NAMALWA (cell line): ENCODE measurements at places on chromosomes 4 and X.

DNA sequence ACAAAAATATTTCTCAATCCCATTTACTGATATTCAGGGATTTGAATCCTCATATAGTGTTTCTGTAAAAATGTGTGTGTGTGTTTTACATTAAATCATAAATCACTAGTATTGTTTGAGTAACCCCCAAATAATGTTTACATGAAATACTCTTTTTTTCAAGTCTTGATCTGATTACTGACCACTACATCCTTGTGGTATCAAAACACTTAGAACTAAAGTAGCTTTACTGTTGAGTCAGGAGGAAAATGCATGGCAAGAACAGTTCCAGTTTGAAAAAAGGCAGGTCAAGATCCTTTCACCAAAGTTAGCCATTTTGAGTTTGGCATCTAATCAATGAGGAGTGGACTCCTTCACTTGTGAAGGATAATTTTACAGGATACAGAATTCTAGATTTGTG lies 3.6 kb upstream of the WDR19 start:
- no peak for DNase-seq

GRCh38 chr4:90727938-90728337 lies 600.7 kb downstream of the CCSER1 start:
- DNase-seq = no peak

GRCh38 chr4:147749811-147750321 lies 18.0 kb downstream of the ARHGAP10 start:
- DNase-seq = no peak

- DNase-seq = no peak
Measured at GRCh38 chrX:135453381-135453780, 31.6 kb downstream of the SMIM10L2A start.

- no peak for DNase-seq
Measured at GRCh38 chrX:11265352-11265751, 27.9 kb upstream of the AMELX start.

GRCh38 chrX:44253575-44253942 lies 89.9 kb downstream of the EFHC2 start:
- no peak for DNase-seq

DNA sequence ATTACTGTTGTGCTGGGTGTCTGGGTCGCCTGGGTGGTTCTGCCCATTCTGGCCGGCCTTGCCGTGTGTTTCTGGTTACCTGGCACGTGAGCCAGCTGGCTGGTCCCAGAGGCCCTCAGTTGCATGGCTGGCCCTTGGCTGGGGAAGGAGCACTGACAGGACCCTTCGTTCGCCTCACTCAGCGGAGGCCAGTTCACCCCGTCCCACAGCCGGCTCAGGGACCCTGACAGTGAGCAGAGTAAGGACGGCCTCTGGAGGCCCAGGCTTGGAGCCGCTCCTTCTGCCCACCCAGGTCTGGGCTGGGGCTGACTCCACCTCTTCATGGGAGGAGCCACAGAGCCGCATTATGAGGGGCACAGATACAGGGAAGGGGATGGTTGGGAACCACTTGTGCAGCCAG lies 20.3 kb upstream of the HGFAC start:
- DNase-seq = no peak

DNA sequence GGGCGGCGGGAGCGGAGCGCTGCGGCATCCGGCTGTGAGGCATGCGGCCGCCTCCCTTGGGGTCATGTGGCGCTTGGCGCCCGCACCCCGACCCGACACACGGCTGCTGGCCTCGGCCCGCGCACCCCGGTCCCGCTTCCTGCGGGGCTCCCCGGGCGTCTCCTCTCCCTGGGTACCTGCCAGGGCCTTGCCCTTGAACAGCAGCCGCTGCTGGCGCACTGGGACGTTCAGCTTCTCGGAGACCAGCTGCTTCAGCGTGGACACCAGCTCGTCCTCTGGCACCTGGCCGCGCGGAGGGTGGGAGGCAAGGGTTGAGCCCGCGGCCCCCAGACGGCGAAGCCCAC lies 391 bp downstream of the UBL4A start:
- DNase-seq = peak; percentile 37

DNA sequence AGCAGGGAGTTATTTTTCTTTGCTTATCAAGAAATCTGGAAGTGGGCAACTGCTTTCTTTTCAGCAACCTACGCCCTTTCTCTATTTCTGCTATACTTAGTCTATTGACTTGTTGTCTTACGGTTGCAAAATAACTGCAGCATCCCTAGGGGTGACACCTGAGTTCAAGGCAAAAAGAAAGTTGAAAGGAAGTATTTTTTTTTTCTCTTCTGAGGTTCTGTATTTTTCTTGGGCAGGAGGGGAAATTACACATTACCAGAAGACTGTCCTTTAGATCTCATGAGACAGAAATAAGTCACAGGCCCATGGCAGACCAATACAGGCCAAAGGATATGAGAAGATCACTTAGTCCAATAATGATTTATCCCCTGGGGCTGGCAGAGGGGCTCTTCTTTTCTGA lies 204.7 kb upstream of the CASK start:
- DNase-seq = no peak

DNA sequence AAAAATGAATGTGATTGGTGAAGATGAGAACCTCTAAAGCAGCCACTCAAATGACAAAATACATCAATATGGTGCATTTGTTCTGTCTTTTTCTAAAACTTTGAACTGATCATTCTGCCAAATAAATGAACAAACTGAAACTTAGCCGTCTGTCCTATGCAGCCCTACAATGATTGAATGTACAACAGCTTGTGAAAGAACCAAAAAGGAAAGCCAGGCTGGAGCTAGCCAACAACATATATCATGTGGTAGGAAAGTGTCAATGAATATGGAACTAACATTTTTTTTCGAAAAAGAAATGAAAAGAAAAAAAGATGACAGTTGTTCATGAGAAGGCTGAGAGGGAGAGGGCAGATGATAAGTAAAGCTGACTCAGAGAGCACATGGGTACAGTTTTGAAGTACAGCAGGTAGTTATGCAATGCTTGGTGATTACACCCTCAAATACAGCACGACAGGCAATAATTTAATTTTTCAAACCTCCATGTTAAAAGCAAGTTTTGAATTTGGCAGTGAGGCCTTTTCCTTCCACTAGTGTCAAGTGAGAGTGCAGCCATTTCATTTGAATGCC lies 21.2 kb upstream of the SLC7A11 start:
- no peak for DNase-seq

DNA sequence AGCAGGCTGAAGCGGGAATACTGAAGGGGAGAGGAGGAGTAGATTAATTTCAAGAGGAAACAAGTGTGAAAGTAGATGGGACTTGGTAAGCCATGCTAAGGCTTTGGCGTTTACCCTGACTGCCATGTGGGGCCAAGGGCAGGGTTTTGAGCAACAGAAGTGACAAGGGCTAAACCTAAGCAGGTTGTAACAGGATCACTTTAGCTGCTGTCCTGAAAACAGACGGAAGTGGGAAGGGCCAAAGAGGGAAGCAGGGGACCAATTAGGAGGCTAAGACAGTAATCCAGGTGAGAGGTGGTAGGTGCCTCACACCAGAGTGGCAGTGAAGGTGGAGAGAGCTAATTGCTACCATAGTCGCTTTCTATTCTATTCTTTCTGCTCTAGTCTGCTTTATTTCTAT lies 166.5 kb downstream of the PJA1 start:
- no peak for DNase-seq

DNA sequence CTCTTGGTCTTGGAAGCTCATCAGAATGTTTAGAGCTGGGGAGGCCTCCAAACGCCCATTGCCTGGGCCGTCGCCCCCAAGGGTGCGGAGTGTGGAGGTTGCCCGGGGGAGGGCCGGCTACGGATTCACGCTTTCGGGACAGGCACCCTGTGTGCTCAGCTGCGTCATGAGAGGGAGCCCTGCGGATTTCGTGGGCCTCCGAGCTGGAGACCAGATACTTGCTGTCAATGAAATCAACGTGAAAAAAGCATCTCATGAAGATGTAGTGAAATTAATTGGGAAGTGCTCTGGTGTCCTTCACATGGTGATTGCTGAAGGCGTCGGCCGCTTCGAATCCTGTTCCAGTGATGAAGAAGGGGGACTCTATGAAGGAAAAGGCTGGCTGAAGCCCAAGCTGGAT lies 23.3 kb downstream of the RGS12 start:
- no peak for DNase-seq

GRCh38 chr4:104262678-104263077 lies 232.0 kb downstream of the CXXC4 start:
- DNase-seq = no peak

DNA sequence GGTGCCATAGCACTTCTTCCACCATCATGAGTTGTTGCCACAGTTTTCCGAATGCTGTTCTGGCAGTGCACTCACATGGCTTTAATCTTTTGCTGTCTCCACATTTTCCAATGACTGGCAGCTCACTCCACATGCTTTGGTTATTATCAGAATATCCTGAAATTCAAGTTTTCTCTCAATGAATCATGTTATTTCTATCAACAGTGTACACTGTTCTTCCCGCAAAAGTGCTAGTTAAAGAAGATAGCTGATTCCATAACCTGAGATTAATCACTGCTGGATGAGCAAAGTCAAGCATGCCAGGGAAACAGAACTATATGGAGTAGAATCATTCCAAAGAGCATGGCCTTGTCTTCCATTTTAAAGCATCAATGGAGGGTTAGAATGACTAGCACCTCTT lies 14.6 kb upstream of the IL13RA2 start:
- DNase-seq = no peak

- no peak for DNase-seq
Measured at GRCh38 chrX:118679290-118679689, 48.1 kb upstream of the IL13RA1 start.
